Activated T-cell treated with anti-CD3 and anti-CD28 coated beads for 48 hours (primary cell): ENCODE measurements at places on chromosomes 3 and 15.

DNA sequence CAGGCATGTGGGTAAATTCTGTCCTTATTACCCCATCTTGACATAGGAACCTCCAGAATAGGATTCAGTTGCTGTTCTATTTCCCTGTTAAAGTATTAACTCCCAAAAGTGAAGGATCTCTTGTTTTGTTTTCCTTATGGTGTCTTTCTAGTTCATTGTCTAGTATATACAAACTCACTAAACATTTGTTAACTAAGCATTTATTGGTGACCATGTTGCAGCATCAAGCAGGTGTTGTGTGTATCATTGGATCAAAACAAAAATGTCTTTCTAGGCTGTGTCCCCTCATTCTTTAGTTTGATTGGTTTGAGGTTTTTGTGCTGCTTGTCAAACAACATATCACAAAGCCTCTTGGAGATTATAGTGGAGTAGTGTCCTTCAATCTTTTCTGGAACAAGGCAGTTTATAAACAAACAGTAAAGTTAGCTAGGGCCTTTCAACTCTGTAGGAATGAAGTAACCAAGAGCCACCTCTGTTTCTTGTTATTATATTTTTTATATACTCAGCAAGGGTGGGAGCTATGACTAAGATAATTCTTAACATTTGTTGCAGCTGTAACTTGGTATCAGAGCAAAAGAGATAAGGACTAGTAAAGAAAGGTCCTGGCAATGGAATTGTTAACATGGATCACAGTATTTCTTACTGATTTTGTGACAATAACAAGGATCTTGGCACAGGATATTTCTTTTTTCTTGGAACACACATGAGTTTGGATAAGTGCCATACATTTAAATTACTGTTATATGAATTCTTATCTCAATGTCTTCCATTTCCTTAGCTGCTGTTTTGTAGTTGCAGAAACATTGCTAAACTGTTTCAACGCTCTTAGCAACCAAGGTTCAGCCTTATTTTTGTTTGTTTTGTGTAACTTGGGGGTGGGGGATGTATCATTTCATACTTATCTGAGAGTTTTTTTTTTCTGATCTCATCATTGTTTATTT is 49.3 kb downstream of the TMOD3 start:
- no peak for DNase-seq

GRCh38 chr3:72018343-72018984 is 233.5 kb upstream of the PROK2 start:
- DNase-seq: no peak

GRCh38 chr3:72990701-72991395 is 5.8 kb upstream of the PPP4R2 start:
- no peak for DNase-seq

GRCh38 chr3:12516873-12517272 is 28.4 kb downstream of the MKRN2OS start:
- DNase-seq: no peak

DNA sequence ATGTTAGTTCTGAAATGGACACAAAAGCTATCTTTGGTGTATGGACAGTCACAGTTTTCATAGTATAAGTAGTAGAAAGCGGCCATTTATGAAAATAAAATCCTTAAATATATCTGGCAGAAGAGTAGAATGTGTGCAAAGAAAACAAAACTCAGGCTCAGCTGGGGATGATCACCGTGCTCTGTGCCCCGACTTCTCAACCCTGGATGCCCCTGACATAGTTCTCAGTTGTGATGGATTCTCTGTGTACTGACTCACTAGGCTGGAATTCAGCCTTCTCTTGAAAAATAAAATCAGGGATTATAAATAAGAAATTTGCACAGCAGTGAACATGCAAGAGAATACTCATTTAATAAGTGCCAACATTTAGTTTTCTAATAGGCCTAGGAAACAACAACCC is 925.1 kb upstream of the NR2F2 start:
- DNase-seq: no peak

DNA sequence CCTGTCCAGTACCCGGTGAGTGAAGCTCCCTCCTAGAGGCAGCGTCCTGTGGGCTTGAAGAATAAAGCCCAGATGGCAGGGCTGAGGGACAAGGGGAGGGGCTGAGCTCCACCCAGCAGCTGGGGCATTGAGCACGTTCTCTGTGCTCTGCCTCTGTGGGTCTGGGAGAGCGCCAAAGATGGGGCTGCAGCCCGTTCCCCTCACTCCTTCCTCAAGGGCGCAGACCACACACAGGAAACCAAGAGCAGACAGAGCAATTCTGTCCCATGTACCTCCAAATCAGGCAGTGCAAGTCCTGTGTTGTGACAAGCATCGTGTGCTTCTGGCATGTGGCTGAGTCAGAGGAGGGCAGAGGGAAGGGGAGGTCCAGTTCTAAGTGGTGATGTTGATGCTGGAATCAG is 15.7 kb upstream of the KIF23 start:
- DNase-seq: no peak

- DNase-seq: peak; percentile 19
Measured at GRCh38 chr3:38479431-38480092, 16.6 kb upstream of the EXOG start.

GRCh38 chr3:192216067-192216466 is 511.3 kb downstream of the FGF12 start:
- DNase-seq: no peak

- no peak for DNase-seq
Measured at GRCh38 chr15:82803793-82804574, 1.9 kb downstream of the FSD2 start.

GRCh38 chr15:69090197-69090948 is 70.1 kb upstream of the GLCE start:
- DNase-seq: no peak

GRCh38 chr3:117788506-117788905 is 1078.9 kb downstream of the TUSC7 start:
- DNase-seq: no peak

DNA sequence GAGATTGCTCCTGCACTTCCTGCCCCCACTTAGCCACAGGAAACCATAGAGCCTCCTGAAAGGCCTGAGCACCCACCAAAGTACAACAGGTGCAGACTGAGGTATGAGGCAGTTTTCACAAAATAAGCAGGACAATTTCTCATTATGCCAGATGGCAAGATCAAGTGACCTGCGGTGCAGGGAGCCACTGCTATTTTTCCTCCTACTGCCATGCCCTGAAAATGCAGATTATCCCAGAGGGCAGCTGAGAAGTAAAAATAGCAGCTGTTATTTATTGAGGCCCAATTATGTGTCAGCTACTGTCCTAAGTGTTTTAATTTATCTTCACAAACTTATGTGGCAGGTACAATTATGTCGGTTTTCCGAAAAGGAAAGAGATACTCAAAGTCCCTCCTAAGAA is 209.5 kb upstream of the ST8SIA2 start:
- DNase-seq: no peak

DNA sequence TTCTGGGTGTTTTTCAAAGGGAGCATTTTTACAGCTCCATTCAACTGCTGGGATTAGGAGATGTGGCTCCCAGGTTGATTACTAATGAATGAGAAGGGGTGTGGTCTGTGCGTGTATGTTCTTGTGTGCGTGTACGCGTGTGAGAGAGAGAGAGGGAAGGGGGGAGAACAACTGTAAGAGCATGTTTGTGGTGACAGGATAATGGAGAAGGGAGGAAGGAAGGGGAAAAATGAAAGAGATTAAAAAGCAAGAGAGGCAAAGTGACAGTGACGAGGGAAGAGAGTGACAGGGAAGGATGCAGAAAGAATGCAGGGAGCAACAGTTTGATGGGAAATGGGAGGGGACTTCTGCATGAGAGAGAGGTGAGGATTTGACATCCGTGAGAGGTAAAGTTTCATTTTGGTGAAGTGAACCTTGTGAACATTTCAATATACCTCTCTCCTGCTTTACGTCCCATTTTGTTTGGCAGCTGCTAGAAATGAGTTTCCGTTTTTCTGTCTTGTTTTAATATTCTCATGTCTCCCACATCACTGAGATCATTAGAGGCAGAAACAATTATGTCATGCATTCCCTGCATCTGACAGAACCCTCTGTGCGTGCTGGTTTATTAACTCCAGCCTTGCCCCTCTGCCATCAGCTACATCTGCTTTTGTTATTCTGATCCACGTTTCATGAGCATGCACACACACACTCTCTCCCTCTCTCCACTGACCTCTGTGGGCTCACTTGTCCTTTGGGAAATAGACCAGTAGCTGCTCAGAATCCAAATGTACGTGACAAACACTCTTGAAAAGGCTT is 161.6 kb downstream of the GAP43 start:
- DNase-seq: no peak

- DNase-seq: no peak
Measured at GRCh38 chr3:153628591-153628990, 466.6 kb downstream of the RAP2B start.

DNA sequence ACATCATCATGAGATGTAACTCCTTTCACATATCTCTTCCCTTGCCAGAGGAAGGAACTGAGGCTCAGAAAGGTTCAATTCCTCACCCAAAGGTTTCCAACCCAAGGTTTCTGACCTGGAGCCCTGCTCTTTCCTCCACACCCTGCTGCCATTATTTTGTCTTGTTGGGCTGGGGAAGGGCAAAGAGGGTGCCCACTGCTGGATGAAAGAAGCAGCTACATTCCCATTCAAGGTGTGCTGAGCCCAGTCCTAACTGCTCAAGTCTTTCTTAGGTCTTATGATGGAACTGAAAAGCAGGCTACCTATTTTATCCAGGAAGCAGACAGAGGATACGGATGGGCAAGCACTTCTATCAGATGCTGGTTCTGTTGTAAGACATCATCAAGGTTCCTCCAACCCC is 258.0 kb upstream of the CTDSPL start:
- DNase-seq: no peak

- DNase-seq: no peak
Measured at GRCh38 chr3:142844339-142844977, 44.4 kb downstream of the PCOLCE2 start.

- no peak for DNase-seq
Measured at GRCh38 chr3:197791892-197792647, 1.0 kb downstream of the LRCH3 start.

DNA sequence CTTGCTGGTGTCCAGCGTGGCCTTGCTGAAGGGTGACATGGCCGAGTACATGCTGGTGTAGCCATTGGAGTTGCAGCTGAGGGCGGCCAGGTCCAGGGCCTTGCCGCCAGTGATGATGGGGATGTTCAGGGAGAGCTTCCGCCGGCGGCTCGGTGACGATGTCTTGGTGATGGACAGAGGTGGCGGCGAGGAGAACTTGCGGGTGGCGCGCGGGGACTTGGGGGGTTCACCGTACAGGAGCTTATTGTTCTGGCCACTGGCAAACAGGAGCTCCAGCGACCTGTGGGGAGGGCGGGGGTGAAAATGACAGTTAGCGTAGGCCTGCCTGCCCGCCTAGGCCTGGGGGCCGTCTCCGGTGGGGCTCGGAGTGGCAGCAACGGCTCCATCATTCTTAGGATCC is 59.0 kb upstream of the CTSH start:
- no peak for DNase-seq

GRCh38 chr3:186946756-186947375 is 16.5 kb downstream of the ST6GAL1 start:
- no peak for DNase-seq

DNA sequence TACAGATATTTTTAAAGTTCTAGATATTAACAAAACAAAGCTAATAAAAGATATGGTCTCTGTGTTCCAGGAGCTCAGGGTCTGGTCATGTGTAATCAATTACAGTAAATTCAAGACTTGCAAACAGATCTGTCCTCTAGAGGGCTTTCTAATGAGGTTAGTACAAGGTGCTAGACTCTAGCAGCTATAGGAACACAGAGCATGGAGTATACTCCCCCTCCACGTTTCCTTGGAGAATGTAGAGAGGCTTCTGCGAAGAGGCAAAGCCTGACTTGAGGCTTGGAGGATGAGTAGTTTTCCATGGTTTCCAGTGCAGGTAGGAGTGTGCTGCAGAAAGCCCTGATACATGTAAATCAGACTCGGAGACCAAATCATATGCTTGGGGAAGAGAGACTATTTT is 32.7 kb upstream of the DLG1 start:
- no peak for DNase-seq

DNA sequence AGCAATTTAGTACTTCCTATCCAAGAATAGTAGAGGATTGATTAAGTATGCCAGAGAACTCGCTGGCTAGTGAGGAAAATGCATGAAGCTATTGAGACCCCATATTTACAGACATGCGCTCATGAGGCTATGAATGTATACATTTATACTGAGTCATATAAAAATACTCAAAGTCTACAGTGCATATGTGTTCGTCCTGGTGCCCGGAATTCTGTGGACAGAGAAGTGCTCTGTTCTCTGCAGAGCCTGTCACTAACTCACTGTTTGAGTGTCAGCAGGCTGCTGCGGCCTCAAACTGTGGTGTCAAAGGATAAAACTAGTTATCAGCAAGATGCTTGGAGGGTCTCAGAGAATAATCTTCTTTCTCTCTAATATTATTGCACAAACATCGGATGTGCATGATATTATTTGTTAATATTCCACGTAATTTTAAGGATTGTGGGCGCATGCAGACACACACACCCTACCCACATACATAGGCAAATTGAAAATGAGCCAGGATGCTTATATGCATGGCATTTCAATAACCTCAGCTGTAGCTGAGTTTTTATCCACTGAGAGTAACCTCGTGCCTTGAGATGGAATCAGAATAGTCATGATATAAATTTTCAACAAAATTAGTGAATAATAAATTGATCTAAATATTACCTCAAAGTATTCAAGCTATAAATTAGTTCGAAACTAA is 50.0 kb upstream of the TSC22D2 start:
- no peak for DNase-seq

DNA sequence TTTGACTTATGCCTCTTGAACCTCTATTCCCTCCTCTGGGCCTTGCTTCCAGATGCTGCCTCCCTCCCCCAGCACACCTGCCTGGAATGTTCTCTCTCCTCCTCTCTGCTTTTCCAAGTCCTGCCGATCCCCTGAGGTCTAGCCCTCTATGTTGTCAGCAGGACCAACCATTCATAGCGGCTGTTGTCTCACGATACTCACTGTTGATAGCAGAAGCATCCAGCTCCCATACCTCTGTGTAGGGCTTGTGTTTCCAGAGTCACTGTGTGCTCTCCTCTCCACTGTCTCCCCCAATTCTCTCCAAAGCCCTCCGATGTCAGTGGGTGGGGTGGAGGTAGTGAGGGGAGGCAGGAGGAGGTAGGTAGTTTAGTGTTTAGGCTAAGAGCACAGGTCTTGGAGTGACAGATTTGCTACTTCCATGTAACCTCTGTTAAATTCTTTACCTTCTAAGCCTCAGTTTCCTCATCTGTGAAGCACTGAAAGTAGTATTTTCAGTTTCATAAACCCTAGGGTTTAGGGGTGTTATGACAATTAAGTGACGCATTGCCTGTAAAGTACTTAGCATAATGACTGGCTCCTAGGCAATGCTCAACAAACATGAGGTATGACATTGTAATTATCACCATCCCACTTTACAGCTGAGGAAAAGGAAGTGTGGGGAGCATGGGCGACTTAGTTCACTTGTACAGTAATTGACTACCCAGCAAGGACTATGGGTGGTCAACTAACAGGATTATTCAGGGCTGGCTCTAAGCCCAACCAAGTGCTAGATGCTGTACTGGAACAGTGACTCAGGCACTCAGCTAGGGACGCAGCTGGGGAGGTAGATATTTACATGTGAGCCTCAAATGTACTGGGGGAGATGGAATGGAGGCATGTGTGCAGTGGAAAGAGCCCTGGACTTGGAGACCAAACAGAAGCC is 122.8 kb downstream of the CACNA1D start:
- no peak for DNase-seq
